ENCODE measurements at places on chromosomes 5 and 9.
A peak's percentile ranks its signal among the peaks of the same experiment; 100 is the strongest.

DNA sequence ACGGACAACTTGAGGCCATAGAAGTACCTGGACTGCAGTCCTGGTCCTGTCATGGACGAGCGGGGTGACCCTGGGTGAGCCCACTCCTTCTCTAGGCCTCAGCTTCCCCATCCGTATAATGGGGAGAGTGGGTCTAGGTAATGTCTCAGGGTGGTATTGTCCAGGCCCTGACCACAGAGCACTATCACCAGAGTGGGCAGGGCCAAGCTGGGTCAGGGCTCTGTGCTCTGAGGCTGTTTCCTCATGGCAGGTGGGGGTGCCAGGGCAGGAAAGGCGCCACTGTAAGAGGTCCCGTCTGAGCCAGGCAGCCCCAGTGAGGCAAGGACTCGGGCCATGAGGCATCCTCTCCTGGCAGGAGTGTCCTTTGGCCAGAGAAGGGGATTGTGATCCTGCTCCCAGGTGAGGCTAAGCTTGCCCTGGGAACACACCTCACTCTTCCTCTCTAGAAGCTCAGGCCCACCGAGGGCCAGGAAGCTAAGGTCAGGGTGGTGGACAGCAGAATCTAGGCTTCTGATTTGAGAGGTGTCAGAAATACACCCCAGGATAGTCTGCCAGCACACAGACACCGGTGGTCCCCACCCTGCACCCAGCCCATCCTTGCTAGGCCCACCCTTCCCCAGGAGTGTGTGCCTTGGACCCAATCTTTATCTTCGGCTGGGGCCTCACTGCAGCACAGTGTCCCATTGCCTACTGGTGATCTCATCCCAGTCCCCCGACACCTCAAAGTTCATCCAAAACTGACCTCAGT, 1.5 kb upstream of the MYOZ3 start:
- H3K4me1 ChIP-seq = no peaks in the 10 kb centered on the region
- DNase-seq = no peak
- H3K4me3 ChIP-seq = no peak overlapping the region
- peaks cover 11% of the 10 kb centered on the region for H3K36me3 ChIP-seq
- H3K27ac ChIP-seq = no peak overlapping the region
- H3K27me3 ChIP-seq = peaks cover 52% of the 10 kb centered on the region

- DNase-seq = no peak
- H3K27ac ChIP-seq = no peak overlapping the region
- no peaks in the 10 kb centered on the region for H3K4me1 ChIP-seq
- H3K4me3 ChIP-seq = no peak overlapping the region
- H3K36me3 ChIP-seq = no peaks in the 10 kb centered on the region
Measured at GRCh38 chr5:117072439-117072838, 497.8 kb upstream of the SEMA6A start.

GRCh38 chr5:61771808-61772207, 439.8 kb downstream of the ZSWIM6 start:
- peaks cover 8% of the 10 kb centered on the region for H3K4me1 ChIP-seq
- H3K27me3 ChIP-seq = peaks cover 94% of the 10 kb centered on the region
- no peak overlapping the region for H3K4me3 ChIP-seq
- no peak for DNase-seq
- H3K36me3 ChIP-seq = no peaks in the 10 kb centered on the region

DNA sequence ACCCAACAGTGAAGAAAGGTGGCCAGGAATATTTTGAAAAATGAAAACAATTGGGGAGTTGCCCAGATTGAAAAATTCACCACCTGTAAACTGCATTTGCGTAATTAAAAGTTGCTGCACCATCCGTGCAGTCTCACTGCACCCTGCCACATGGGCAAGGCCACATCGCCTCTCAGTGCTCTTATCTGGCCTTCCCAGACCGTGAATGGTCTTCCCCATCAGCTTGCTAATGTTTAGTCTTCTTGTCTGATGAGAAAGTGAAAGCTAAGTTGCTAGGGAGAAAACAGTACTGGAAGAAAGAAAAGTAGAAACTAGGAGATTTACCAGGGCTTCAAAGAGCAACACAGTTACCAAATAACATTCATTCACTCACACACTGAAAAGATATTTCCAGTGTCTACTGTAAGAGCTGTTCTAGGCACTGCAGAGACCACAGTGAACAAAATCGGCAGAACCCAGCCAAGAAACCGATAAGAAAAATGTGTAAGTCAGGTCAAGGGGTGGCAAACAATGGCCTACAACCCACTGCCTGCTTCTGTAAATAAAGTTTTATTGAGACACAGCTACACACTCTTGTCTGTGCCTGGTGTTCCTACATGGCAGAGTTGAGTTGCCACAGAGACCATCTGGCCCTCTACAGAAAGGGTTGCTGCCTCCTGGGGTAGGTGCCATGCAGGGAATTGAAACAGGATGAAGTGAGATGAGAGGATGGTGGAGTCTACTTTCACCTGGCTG, 51.2 kb upstream of the CTSL start:
- no peaks in the 10 kb centered on the region for H3K4me1 ChIP-seq
- H3K4me3 ChIP-seq = no peak overlapping the region

DNA sequence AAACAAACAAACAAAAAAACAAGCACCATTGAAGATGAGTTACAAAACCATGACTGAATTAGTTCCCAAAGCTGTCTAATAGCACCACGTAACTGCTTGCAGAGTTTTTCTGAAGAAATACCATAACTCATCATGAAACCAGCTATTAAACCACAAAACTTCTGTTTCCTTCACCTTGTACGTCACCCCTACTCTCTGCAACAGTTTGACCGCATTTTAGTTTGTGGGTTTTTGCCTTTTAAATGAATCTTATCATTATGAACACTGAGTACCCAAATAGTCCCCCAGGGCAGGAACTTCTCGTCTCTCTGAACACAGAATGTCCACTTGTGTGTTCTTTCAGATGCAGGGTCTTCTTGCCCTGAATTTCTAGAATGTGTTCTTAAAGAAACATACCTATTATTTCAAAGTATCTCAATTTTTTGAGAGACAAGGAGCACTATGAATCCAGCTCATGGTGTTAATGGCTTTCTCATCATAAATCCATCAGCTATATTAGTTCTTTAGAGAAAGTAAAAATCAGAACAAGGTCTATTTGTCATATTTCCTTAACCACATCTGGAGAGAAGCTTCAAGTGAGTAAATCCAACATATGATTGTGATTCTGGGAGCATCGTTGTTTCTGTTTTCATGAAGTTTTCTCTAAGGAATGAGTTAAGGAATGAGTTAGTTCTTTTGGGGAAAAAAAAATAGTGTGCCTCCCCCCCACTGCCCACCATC, 210.6 kb downstream of the AUH start:
- no peaks in the 10 kb centered on the region for H3K27me3 ChIP-seq
- no peaks in the 10 kb centered on the region for H3K4me1 ChIP-seq
- DNase-seq = no peak

DNA sequence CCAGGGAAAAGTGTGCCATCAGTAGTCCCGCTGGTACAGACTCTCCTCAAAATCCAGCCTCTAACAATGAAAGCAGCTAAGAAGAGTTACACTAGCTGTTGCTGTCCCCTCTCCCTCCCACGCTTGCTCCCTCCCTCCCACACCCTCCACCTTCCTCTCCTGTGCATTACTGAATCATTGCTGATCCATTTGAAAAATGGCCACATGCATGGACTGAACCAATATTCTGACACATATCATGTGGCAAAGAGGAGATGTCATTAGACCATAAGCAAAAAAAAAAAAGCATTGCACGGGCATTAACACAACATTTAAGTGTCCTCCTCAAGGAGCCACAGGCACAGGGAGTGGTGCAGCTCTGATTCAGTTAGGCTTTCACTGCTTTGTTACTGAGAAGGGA, 37.9 kb downstream of the LHFPL2 start:
- H3K36me3 ChIP-seq = peaks cover 6% of the 10 kb centered on the region
- H3K27me3 ChIP-seq = no peaks in the 10 kb centered on the region
- peaks cover 19% of the 10 kb centered on the region for H3K4me1 ChIP-seq
- no peak overlapping the region for H3K27ac ChIP-seq

GRCh38 chr5:33807771-33808170, 84.0 kb downstream of the ADAMTS12 start:
- H3K27me3 ChIP-seq = no peaks in the 10 kb centered on the region
- no peak overlapping the region for H3K4me3 ChIP-seq
- H3K27ac ChIP-seq = no peak overlapping the region
- no peak for DNase-seq
- peaks cover 9% of the 10 kb centered on the region for H3K4me1 ChIP-seq

GRCh38 chr5:163463063-163463435, 2.6 kb downstream of the HMMR start:
- no peak for DNase-seq
- peaks cover 10% of the 10 kb centered on the region for H3K4me1 ChIP-seq
- no peaks in the 10 kb centered on the region for H3K27me3 ChIP-seq
- H3K36me3 ChIP-seq = peaks cover 56% of the 10 kb centered on the region
- H3K27ac ChIP-seq = no peak overlapping the region

DNA sequence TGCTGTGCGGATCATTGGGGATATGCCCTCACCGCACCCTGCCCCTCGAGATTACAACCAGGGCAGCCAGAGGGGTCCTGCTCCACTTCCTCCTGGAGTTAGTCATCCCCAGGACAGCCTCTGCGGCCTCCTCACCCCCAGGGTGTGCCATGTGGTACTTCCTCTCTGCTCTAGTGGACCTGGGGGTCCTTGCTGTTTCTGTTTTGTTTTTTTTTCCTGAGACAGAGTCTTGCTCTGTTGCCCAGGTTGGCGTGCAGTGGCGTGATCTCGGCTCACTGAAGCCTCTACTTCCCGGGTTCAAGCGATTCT, 5.2 kb upstream of the FCN1 start:
- no peaks in the 10 kb centered on the region for H3K27me3 ChIP-seq
- no peaks in the 10 kb centered on the region for H3K4me1 ChIP-seq
- no peak overlapping the region for H3K27ac ChIP-seq
- no peaks in the 10 kb centered on the region for H3K36me3 ChIP-seq
- no peak for DNase-seq
- H3K4me3 ChIP-seq = no peak overlapping the region

- H3K4me3 ChIP-seq = no peak overlapping the region
- no peaks in the 10 kb centered on the region for H3K27me3 ChIP-seq
- H3K4me1 ChIP-seq = no peaks in the 10 kb centered on the region
- peaks cover 5% of the 10 kb centered on the region for H3K36me3 ChIP-seq
Measured at GRCh38 chr9:114037249-114037648, 40.9 kb downstream of the AMBP start.

DNA sequence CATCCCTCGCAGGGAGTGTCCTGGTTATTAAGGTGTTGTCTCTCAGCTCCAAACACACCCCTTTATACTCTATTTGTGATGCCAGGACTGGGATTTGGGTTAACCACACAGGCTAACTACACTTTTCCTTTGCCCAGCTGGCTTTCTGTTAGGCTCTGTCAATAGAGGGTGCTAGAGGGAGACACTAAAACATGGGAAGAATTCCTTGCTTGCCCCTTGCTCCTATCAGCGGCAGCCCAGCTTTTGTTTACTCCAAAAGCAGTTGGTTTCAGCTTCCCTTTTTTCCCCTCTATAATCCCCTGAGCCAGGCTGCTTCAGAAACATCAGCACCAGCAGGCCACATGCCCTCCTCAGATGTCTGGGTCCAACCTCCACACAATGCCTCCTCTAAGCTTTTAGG, 297.1 kb downstream of the KCTD16 start:
- H3K4me1 ChIP-seq = peaks cover 9% of the 10 kb centered on the region
- no peak overlapping the region for H3K27ac ChIP-seq
- DNase-seq = peak; percentile 44
- peaks cover 17% of the 10 kb centered on the region for H3K27me3 ChIP-seq

- H3K27me3 ChIP-seq = no peaks in the 10 kb centered on the region
- no peak for DNase-seq
- H3K4me1 ChIP-seq = peaks cover 38% of the 10 kb centered on the region
- no peak overlapping the region for H3K27ac ChIP-seq
- peaks cover 18% of the 10 kb centered on the region for H3K36me3 ChIP-seq
Measured at GRCh38 chr5:32143617-32144377, 30.3 kb downstream of the GOLPH3 start.

DNA sequence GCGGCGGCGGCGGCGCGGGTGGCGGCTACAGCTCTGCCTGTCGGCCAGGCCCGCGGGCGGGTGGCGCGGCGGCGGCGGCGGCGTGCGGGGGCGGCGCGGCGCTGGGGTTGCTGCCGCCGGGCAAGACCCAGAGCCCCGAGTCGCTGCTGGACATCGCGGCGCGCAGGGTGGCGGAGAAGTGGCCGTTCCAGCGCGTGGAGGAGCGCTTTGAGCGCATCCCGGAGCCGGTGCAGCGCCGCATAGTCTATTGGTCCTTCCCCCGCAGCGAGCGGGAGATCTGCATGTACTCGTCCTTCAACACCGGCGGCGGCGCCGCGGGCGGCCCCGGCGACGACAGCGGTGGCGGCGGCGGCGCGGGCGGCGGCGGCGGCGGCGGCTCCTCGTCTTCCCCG, 296 bp downstream of the ZSWIM6 start:
- peaks cover 52% of the 10 kb centered on the region for H3K4me1 ChIP-seq

GRCh38 chr5:52709167-52709925, 78.4 kb upstream of the ITGA1 start:
- no peaks in the 10 kb centered on the region for H3K36me3 ChIP-seq
- peak; percentile 16 for DNase-seq
- peak overlapping the region; percentile 51 for H3K27ac ChIP-seq
- H3K4me3 ChIP-seq = peak overlapping the region; percentile 17

GRCh38 chr5:11931638-11932037, 27.4 kb upstream of the CTNND2 start:
- H3K27ac ChIP-seq = no peak overlapping the region
- no peaks in the 10 kb centered on the region for H3K4me1 ChIP-seq
- H3K27me3 ChIP-seq = no peaks in the 10 kb centered on the region
- H3K36me3 ChIP-seq = no peaks in the 10 kb centered on the region

- H3K36me3 ChIP-seq = peaks cover 18% of the 10 kb centered on the region
- no peak for DNase-seq
- no peak overlapping the region for H3K27ac ChIP-seq
- no peak overlapping the region for H3K4me3 ChIP-seq
Measured at GRCh38 chr5:109373932-109374331, 35.8 kb downstream of the PJA2 start.

- H3K4me3 ChIP-seq = no peak overlapping the region
- no peak overlapping the region for H3K27ac ChIP-seq
Measured at GRCh38 chr5:140213370-140213983, 38.5 kb downstream of the CYSTM1 start.

GRCh38 chr9:127887792-127888191, 10.3 kb upstream of the AK1 start:
- no peaks in the 10 kb centered on the region for H3K27me3 ChIP-seq
- no peak overlapping the region for H3K27ac ChIP-seq
- no peak overlapping the region for H3K4me3 ChIP-seq

DNA sequence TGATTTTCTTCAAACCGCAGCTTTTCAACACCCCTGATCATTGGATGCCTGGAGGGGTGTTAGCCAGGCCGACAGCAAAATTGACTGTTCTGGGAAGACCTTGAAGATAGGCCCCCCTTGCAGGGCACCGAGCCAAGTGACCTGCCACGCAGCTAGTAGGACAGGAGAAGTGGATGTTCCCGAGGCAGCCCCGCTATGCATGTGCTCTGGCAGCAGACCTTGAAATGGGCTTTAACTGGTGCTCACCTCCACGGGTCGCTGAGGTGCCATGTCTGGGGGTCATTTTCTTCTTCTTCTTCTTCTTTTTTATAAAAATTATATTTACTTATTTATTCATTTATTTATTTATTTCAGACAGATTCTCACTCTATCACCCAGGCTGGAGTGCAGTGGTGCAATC, 12.6 kb downstream of the FGF18 start:
- H3K36me3 ChIP-seq = peaks cover 6% of the 10 kb centered on the region
- H3K4me1 ChIP-seq = peaks cover 20% of the 10 kb centered on the region
- no peak overlapping the region for H3K4me3 ChIP-seq
- DNase-seq = no peak
- H3K27me3 ChIP-seq = peaks cover 18% of the 10 kb centered on the region
- no peak overlapping the region for H3K27ac ChIP-seq
